ENCODE measurements at places on chromosomes 12 and 14.

- no peak for ATAC-seq
Observed at GRCh38 chr14:93725002-93725582, 63.2 kb downstream of the PRIMA1 start.

DNA sequence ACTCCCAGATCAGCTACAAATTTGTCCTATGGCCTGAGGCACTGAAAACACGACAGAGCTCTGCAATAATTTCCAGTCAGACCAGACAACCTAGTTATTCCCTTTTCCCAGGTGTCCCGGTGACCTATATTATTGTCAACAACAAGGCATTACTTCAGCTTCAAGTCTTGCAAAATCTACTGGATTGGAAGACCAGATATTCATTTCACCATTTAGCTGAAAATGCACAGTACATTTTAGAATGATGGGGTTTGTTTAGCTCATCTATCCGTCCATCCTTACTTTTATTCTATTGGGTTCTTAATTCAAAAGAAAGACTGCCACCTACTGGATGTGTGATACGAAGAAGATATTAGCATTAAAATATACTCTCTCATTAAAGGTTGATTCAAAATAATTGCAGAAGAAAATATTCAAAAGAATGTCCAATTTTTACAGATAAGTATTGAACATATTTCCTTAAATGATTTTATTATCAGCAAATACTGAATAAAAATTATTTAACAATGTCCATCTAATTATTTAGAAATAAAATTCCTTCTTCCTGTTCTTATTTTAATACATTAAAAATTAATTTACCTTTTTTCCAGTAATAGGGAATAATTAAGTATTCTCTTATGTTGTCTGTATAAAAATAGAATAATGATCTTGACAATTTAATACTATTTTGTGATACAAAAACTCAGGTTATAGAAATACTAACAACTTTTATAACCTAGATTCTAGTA is 244.9 kb upstream of the LRIG3 start:
- no peak for ATAC-seq

DNA sequence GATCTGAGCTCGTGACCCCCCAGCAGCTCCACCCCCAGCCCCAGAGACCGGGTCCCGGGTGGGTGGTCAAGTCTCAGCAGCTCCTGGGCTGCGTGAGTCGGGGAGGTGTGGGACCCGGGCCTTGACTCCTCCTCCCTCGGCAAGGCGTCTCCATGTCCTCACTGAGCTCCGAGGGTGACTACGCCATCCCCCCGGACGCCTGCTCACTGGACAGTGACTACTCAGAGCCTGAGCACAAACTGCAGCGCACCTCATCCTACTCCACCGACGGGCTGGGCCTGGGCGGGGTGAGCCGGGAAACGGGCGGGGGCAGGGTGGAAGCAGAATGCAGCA is 28.1 kb downstream of the PIGH start:
- no peak for ATAC-seq

DNA sequence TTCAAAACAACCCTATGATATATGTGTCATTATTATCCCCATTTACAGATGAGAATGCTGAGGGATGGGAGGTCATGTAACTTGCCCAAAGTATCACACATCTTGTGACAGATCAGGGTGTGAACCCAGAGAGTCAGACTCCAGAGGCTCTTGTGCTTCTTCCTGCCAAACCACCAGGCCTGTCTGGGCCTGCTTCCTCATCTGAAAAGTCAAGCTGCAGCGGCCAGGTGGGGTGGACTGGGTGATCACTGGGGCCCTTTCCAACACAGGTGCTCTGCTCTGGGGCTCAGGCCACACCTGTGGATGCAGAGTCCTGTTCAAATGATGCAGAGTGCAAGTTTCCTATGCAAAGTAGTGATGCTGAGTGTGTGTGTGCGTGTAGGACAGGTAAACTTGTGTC is 26.7 kb downstream of the TSPAN11 start:
- no peak for ATAC-seq

DNA sequence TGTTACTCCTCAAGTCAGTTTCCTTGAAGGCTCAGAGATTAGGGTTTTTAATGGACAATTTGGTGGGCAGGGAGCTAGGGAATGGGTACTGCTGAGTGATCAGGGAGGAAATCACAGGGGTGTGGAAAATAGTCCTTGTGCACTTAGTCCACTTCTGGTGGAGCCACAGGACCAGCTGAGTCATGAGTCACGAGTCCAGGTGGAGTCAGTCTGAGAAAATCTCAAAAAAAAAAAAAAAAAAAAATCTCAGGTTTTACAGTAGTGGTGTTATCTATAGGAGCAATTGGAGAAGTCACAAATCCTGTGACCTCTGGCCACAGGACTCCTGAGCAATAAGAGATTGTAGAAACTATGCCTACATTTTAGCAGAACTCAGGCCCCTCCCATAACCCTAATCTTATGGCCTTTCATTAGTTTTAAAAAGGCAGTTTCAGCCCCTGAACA is 28.2 kb upstream of the AMN1 start:
- peak; percentile 85 for ATAC-seq

- ATAC-seq, result peak; percentile 69
Observed at GRCh38 chr12:106445959-106446358, 88.4 kb downstream of the POLR3B start.

GRCh38 chr12:68882251-68882964 is 50.6 kb downstream of the CPM start:
- no peak for ATAC-seq

DNA sequence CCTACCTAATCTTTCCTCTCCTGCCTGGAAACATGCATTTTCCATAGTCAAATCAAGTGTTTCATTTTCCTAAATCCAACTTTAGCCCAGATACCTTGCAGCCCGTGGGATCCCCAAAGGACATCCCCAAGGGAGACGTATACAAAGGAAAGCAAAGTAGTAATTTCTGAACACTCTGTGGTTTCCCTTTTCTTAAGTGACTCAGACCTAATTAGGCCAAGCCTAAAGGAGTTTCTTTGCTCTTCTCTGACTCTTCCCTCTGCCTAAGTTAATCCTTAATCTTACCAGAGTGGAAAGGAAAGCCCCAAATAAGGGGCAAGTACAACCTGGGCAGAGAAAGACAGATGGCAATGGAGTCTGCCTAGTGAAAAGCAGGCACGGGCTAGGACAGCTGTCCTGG is 250.3 kb downstream of the SPTSSA start:
- ATAC-seq, result no peak

DNA sequence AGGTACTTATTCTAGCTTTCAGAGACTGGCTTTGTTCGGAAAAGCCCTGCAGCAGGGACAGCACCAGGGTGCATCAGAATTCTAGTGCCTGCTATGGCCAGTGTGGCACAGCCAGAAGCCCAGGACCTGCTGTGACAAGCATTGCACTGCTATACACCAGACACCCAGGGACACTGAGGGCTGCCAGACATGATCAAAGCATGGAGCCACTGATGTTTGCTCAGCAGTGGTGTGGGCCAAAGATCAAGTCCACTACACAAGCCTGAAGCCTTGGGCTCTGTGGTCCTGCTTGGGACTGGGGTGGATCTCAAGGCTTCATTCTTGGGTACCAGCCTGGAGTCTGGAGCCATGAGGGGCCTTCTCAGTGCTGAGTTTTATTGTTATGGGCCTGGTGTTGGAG is 36.1 kb upstream of the CDKN3 start:
- no peak for ATAC-seq

GRCh38 chr14:66568220-66568619 is 60.3 kb downstream of the GPHN start:
- no peak for ATAC-seq

GRCh38 chr12:103272949-103273348 is 222.8 kb downstream of the C12orf42 start:
- no peak for ATAC-seq

- ATAC-seq, result no peak
Observed at GRCh38 chr14:24267516-24267915, 3.9 kb downstream of the RABGGTA start.

GRCh38 chr14:104102282-104102914 is 16.9 kb downstream of the ASPG start:
- no peak for ATAC-seq

- ATAC-seq, result no peak
Observed at GRCh38 chr14:101113108-101113612, 209.6 kb upstream of the RTL1 start.

GRCh38 chr14:99899578-99900178 is 106.5 kb downstream of the EML1 start:
- no peak for ATAC-seq

DNA sequence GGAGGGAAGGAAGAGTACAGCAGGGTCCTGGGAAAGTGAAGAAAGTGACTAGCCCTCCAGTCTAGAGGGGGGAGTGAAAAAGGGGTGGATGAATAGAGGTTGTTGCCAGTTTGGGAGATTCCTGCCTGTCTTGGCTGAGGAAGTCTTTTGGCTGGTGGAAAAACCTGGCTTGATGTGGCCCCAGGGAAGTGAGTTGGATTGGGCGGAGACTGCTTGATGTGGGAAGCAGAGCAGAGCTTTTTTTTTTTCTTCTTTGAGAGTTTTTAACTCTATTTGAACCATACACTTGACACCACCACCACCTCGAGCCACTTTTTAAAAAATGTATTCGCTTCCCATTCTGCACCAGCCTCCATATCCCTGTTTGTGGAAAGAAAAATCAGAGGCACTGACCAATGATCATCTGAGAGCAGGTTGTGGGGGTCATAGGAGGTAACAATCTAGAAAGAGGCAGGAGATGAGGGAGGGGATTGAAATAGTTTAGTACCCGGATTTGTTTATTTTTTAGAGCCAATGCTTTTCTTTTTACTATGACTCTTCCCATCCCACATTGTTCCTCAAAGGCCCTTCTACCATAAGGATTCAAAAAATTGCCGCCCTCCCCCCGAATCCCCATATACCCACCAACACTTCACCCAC is 690 bp upstream of the DTX3 start:
- ATAC-seq, result peak; percentile 44

- peak; percentile 85 for ATAC-seq
Observed at GRCh38 chr12:123996581-123996980, 23.6 kb downstream of the ZNF664 start.

DNA sequence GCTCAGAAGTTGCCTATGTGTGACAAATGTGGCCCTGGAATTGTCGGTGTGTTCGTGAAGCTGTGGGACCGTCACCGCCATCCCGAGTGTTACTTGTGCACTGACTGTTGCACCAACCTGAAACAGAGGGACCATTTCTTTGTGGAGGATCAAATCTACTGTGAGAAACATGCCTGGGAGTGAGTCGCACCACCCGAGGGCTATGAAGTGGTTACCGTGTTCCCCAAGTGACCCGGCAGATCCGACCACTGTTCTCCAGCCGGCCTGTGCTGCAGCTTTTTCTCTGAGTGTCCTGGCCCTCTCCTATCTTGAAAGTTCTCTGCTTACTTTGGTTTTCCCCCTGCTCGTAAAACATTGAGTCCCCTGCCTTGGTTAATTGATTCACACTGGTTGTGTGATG is 65.3 kb downstream of the VCPKMT start:
- no peak for ATAC-seq

GRCh38 chr12:78407722-78408121 is 456.9 kb upstream of the SYT1 start:
- ATAC-seq, result no peak

GRCh38 chr12:12992418-12993130 is 7.5 kb downstream of the HEBP1 start:
- peak; percentile 55 for ATAC-seq

DNA sequence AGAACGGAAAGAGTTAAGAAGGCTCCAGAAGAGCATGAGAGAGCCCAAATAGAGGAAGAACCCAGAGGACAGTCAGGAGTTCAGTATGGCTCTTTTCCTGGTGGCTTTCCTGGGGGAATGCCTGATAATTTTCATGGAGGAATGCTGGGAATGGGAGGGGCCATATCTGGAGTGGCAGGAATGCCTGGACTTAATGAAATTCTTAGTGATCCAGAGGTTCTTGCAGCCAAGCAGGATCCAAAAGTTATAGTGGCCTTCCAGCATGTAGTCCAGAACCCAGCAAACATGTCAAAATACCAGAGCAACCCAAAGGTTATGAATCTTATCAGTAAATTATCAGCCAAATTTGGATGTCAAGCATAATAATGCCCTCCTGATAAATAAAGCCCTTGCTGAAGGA is 15.5 kb upstream of the SYT10 start:
- no peak for ATAC-seq

DNA sequence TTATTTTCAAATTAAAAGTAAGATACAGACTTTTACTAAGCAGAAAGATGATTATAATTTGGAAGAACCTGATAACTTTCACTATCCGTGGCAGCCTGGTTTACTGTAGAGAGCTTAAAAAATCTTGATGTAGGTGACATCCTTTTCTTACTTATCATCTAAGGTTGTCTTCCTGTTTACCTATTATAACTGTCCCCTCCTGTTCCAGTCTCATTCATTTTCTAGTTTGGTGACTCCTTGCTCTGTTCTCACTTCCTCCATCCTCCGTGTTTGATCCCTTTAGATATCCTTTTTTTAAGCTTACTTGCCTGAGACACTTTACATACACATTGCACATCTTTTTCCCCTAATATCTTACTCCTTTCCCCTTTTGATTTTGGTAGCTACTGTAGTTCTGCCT is 27.5 kb downstream of the CCDC91 start:
- ATAC-seq, result no peak

- ATAC-seq, result no peak
Observed at GRCh38 chr14:39339003-39339402, 93.2 kb downstream of the FBXO33 start.

DNA sequence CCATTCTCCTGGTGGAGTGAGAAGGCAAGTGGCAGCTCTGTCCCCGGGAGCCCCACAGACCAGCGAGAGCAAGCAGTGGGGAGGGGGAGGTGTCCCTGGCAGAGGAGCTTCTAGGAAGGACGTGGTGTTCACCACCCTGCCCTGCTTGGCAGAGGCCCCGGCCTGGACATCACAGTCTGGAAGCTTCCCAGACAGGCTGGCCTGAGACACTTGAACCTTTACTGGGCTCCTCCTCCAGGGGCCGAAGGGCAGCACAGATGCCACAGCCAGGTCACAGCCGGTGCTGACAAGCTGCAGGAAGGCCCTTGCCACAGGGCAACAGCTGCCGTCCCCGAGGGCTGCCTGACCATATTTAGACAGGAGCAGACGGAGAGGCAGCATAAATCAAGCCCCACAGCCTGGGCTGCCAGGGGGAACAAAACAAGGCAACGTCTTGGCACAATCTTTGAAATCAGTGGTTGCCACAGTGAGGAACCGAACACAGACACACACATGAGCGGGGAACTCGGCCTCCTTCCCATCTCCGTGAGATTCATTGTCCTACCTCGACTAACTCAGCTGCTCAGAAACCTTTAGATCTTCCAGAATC is 28.5 kb downstream of the PRIMA1 start:
- ATAC-seq, result no peak

GRCh38 chr12:32155961-32156529 is 49.4 kb downstream of the BICD1 start:
- no peak for ATAC-seq

DNA sequence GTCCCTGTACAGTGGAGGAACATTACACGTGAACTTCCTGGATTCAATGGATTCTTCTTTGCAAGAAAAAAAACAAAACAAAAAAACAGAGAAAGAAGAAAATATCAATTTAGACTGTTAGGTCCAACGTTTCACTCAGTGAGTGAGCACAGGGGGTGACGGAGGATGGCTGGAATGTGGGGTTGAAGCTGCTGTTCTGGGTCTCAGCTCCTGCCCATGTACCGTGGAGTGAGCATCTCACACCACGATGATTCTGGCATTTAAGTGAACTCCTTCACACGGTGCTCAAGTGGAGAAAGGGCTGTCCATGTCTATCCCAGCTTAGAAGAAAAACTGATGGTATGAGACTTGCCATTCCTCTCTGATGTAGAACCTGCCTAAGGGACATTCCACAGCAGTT is 23.2 kb downstream of the CCND2 start:
- ATAC-seq, result no peak

GRCh38 chr12:42706321-42706720 is 116.8 kb upstream of the PRICKLE1 start:
- no peak for ATAC-seq
